ENCODE measurements at places on chromosomes 16 and 17. TPM values are rescaled to one million over a fixed set of nuclear protein-coding genes. Genes with fewer than 3 reads are reported as not detected.

- DNase-seq, result no peak
Measured at GRCh38 chr17:56786989-56787482, 46.7 kb downstream of the C17orf67 start.

GRCh38 chr16:19479302-19479721 is 42.6 kb downstream of the GDE1 start:
- no peak for DNase-seq

DNA sequence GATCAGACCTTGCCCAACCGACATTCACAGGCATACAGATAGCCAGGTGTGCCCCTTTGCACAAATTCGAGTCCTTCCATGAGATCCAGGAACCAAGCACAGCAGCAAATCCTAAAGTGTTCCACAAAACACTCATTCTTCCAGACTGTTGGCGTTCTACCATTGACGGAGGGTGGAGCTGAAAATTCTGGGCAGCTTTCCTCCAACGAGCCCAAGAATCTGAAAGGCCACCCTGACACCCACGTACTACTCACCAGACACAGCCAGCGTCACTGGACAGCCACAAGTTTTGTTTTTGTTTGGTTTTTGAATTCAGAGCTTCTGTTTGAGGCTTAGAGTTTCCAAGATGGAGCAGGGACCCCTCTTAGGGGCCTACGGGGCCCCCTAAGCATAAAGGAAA is 83.8 kb downstream of the PMP22 start:
- DNase-seq, result no peak

CTRB2 gene
- polyA plus RNA-seq, result not detected

GRCh38 chr16:58425756-58426494 is 33.7 kb downstream of the GINS3 start:
- DNase-seq, result no peak

DNA sequence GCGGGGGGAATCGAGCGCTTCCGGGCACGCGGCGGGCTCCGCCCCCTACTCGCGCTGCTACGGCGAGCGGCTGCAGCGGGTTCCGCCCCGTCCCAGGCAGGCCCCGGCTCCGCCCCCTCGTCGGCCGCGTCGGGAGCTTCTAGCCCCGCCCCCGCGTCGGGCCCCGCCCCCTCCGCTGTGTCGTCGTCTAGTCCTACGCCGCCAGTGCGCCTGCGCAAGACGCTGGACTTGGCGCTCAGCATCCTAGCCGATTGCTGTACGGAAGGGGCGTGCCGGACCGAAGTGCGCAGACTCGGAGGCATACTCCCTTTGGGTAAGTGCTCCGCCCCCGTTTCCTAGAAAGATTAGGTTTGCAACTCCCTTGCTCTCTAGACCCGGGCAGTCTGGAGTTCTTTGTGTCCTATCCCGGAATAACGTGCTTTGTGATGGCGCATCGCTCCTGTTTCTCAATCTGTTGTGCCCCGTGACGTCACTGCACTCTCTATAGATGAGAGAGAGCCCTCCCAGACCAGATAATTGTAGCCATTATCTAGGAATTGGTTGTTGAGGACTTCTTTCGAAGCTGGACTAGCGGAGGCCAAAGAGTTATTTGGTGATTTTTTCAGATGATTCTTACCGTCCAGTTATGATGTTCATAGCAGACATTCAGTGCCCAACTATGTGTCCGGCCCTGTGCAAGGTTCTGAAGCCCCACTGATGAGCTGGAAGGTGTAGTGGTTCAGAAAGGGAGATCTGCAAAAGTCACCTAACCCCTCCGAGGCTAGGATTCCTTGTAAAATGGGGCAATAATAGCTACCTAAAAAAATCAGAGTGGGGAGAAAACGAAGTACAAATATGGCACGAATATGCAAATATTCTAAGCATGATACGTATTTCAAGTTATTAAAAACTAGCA is 633 bp downstream of the ARMC5 start:
- peak; percentile 99 for DNase-seq

GRCh38 chr16:57803134-57803990 is 1.1 kb upstream of the KIFC3 start:
- DNase-seq, result no peak

DUSP3 gene
- polyA plus RNA-seq, result 19.9 TPM

CD19 gene
- polyA plus RNA-seq, result 0.57 TPM

- DNase-seq, result no peak
Measured at GRCh38 chr17:65228287-65228686, 91.1 kb downstream of the RGS9 start.

DNA sequence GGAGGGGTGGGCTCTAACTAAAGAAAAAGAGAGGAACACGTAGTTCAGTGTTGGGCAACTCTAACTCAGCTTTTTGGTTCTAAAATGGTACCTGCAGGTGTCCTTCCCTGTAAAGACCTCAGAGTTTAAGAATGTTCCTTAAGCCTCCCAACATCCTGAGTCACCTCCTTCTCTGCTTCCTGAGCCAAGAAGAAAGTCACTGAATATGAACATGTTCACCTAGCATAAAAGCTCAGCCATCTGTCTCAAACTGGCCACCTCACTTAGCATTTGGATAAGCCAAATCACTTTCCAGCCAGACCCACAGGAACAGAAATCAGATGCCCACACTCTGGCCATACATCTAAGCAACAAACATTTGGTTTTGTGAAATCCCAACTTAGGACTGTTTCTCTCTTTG is 3.7 kb downstream of the TMEM98 start:
- DNase-seq, result no peak
